ENCODE measurements at places on chromosomes 5 and 9. TPM values are rescaled to one million over a fixed set of nuclear protein-coding genes. Genes with fewer than 3 reads are reported as not detected.

NTNG2 gene
- 2.1 TPM for total RNA-seq

LHX2 gene
- total RNA-seq, result not detected

BAAT gene
- total RNA-seq, result not detected

ACOT12 gene
- total RNA-seq, result not detected

LRRC26 gene
- total RNA-seq, result 0.31 TPM

RMI1 gene
- total RNA-seq, result 8.5 TPM

DNA sequence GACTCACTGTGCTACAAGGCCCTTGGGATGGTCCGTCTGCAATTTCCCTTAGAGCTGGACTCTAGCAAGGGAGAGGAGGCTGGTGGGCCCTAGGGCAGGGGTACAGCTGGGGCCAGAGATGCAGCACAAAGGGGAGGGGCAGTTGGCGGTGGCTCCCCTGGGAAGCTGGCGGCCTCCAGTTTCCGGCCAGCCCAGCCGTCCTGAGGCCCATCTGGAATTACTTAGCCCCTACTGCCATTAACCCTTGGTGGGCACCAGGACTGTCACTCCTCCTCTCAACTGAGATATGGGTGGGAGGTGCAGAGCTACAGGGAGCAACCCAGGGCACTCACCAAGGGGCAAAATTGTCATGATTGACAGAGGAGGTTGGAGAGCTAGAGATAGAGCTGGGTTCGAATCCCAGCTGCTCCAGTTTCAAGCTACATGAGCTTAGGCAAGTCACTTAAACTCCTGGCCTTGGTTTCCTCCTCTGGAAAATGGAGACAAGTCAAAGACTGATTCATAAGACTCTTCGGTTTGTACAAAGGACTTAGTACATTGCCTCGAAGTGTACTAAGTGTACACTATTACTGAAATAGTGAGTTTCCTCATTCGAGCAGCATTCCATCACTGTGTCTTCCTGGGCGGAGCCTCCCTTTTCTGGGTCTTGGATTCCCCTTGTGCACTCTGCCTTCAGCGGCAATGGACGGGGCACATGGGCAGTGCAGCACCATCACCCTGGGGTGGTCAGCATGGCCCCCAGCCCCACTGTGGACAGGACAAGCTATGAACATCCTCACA lies 2.7 kb upstream of the PDGFRB start:
- DNase-seq, result no peak

DNA sequence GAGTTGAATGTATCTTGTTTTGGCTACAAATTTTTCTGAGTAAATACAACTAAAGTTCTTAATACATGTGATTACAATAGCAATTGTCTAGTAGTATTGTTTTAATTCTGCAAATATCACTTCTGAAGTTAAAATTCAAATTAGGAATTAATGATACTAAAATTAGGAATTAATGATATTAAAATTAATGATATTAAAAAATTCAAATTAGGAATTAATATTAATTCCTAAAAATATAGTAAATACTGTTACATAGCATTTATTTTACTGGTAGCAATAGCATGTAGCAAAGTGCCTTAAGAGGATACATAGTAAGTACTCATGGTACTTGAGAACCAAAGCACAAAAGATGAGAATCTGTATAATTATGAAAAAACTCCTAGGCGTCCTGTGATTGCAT lies 136.2 kb downstream of the DMXL1 start:
- DNase-seq, result no peak

- no peak for DNase-seq
These were observed 101.4 kb downstream of the ARHGAP26 start for GRCh38 chr5:142871363-142872193.

DNA sequence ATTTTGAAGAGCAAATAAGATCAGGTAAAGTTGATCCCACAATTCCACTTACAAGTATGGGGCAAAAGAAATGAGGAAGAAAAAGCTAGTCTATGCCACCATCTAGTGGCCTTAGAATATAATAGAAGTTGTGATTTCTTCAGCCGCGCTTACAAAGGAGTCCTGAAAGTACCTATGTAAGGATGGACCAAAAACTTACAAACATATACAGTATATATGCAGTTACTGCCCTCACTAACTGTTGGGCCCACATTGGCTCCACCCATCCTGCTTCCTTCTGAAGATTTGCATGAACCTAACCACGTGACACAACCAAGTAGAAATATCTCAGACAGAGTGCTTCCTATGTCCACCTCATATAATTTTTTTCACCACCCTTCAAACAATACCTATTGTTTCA lies 11.7 kb upstream of the OR13D1 start:
- no peak for DNase-seq

GRCh38 chr5:17061973-17062470 lies 125.9 kb upstream of the MYO10 start:
- no peak for DNase-seq

GRCh38 chr5:14882658-14883580 lies 11.3 kb upstream of the ANKH start:
- DNase-seq, result no peak

GRCh38 chr5:8908055-8908683 lies 637.7 kb downstream of the SEMA5A start:
- DNase-seq, result no peak

DNA sequence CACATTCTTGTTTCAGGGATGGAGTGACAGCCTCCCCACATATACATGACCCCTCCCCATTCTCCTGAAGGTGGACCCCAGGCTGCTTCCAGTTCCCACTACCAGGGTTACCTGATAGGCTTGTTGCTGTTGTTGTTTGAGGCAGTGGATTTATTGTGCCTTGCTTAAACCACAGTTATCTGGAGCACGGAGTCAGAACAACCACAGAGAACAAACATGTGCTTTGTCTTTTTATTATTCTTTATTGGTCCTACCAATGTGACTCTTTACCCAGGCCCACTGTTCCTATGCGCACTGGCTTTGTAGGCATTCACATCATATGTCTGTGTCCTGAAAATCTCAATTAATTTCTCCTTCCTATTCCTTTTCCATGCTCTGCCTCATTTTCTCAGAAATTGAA lies 41.2 kb upstream of the IPPK start:
- DNase-seq, result no peak

DNA sequence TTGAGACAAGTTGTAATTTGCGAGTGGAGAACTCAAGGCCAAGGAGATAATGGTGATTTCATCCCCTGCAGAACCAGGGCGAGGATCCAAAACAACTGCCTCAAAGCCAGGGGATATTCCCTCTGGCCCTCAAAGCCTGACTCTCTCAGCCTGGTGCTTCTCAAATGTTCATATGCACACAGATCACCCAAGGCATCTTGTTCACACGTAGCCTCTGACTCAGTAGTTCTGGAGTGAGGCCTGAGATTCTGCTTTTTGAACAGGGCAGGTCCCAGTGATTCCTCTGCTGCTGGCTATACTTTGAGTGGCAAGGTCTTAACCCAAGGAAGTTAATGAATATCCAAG lies 30.2 kb upstream of the WWC1 start:
- no peak for DNase-seq

Measured in activated B cell treated with CpG ODN at 0.5 μM for 24 hours (primary cell).